ENCODE measurements at places on chromosomes 1 and 21.

- DNase-seq: no peak
These were observed 18.4 kb downstream of the ERG start for GRCh38 chr21:38479641-38480525.

DNA sequence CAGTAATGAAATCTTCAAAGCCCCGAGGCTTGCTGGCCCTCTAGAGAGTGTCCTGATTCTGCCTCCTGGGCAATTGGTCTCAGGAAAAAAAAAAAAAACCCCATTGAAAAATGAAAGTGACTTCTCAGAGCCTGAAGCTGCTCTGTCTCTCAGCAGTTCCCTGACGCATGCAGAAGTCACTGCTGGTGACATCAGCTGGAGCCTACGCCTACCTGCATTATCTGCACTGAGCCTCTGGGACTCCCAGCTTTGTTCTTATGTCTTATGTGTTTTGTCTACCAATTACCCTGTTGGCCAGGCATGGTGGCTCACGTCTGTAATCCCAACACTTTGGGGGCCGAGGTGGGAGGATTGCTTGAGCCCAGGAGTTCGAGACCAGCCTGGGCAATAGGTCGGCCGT, 10.1 kb upstream of the SLC25A33 start:
- no peak for DNase-seq

DNA sequence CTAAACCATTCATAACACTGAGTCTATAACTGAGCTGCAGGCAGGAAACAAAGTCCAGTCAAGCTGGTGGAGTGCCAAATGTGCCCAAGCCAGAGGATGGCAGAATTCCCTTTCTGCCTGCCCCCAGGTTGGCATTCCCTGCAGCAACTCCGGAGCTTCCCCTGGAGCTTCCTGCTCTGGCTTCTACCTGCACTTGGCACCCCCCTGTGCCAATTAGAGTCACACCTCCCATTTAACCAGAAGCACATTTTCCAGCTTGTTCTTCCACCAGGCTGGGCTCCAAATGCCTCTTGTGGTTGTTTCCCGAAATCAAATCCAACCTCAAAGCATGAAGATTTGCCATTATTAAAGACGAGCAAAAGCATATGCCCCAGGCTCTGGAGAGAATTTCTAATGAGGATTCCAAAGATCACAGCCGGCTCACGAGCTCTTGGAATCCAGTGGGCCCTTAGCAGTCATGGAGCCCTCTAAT, 294.5 kb downstream of the RRAGC start:
- DNase-seq: no peak

GRCh38 chr1:184222652-184223052, 164.2 kb upstream of the C1orf21 start:
- no peak for DNase-seq

DNA sequence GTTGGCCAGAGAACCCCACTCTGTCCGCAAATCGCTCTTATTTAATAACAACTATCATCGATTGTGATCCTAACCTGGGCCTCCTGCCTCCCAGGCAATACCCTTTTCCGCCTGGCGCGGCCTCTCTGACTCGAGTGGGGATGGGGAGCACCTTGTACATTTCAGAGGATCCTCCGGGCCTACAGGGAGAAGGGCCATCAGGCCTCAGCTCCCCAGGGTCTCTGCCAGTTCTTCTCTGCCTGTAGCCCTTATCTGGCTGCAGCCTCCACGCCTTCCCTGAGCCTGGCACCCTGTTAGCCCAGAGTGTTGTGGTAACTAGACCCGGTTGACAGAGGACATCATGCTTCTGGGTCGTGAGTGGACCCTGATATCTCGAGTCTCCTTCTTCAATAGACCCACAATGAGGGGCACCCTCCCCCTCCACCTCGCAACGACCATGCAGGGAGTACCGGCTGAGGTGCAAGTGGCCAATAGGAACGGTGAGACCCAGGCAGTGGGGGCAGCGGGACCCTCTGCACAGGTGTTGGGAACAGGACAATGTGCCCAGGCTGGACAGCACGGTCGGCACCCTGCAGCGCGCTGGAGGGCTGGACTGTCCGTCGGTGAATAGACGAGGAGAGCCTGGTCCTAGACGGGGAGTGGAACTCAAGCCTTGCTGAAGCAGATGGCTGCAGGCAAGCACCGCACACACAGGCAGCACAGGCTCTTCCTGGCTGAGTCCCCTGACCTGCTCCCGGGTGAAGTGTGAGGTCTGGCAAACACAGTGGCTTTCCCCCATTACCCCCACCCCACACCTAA, 7.1 kb upstream of the CRYBG2 start:
- no peak for DNase-seq

DNA sequence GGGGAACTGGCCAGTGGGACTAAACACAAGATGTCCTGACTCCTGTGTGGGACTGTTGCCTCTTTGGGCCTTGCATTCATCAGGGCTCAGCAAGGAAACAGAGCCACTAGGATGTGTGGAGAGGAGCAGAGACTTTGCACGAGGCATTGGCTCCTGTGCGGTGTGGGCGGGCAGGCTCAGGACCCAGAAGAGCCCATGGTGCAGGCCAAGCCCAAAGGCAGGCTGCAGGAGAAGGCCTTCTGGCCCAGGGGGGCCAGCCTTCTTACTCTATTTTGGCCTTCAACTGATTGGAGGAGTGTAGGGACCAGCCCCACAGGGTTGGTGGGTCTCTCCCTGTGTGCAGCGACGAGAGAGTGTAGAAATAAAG, 23.5 kb downstream of the LRRC3 start:
- no peak for DNase-seq

- no peak for DNase-seq
These were observed 923.4 kb downstream of the NCAM2 start for GRCh38 chr21:21921410-21922232.

- DNase-seq: no peak
These were observed 7.4 kb downstream of the DNAJC11 start for GRCh38 chr1:6694121-6694713.

DNA sequence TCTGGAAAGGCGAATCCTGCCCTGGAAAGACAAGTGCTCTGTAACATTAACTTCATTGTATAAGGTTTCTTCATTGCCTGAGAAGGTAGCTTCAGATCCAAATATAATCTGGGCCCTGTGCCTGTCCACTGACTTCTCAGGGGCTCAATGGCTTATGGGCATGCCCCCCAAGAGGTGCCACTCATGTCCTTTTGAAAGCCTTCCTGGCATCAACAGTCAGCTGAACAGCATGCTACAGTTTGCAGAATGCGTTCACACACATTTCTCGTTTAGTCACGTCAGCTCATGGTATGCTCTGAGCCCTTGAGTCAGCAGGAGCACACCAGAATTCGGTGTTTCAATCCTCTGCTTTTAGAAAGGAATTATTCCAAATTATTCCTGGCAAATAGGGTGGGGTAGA, 23.8 kb downstream of the TMCC2 start:
- DNase-seq: no peak

DNA sequence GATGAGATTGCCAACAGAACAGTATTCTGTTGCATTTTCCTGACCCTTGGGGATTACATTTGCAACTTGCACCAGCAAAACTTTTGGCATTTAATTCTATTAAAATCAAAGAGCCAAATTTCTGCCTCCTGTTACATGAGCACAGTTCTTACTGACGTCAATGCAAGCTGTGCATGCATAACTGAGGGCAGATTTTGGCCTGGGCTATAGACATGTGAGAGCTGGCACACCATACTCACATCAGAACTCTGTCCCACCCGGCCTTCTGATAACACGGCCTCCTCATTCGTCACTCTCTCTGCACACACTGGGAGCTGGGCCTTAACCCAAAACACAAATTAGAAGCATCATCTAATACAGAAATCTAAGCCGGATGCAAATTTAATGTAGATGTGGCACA, 31.5 kb downstream of the PAPPA2 start:
- no peak for DNase-seq

GRCh38 chr1:183578856-183579255, 11.4 kb downstream of the NCF2 start:
- no peak for DNase-seq

DNA sequence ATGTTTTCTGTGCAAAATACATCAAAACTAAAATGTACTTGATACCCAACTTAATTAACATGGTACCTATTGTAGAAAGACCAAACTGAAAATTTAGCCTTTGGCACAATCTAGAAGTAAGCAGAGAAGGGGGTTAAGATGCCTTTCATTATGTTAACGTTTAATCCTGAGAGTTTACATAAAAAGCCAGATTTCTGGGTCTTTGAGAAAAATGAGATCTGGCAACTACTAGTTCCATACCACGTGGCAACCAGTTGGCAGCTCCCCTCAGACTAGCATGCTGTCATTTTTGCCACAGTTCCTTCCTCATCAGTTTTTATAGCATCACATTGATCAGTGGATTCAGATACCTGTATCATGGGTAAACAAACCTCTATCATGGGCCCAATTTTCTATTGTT, 1.5 kb downstream of the RO60 start:
- DNase-seq: no peak

DNA sequence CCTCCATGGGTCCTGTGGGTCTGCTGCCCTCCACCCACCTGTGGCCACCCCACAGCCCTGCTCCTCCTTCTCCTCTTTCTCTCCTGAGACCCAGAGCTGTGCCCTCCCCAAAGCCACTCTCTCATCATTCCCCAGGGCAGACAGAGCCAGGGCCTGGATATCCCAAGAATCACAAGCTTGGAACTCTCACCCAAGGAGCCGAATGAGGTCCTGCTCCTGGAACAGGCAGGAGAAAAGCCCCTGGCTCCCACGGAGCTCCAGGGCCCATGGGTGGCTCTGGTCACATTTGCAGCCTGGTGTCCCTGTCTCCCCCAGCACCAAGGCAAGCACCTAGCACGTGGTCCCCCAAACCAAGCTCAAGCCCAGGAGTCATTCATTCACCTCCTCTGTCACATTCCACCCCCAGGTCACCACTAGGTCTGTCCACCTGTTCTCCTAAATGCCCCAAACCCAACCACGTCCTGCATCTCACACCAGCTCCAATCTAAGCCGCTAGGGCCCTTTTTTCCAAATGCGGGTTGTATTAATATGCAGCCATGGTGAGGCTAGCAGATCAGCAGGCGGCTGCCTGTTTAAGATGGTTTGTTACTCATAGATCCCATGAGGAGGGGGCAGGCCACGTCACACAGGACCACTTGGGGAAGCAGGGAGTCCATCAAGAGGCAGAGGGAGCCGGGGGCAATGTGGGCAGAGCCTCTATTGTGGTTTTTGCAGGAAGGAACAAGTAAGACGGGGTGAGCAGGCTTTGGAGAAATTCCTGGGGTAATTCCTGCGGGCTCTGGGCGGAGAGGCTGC, 215.5 kb upstream of the VAMP3 start:
- no peak for DNase-seq

DNA sequence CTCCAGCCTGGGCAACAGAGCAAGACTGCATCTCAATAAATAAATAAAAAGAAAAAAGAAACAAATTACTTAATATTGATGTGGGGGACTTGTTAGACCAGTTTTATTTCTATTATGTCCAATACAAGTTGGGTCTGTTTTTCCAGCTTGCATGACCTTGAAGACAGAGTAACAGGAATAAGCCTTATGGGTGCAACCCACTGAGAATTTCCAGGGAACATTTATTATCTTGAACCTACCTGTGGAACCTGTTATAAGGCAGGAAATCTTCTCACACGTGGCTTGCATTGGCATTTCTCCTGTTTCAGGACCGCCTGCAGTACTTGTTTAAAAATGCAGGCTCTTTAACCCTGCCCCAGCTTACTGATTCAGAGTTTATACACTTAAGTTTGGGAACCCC, 64.0 kb downstream of the ZBTB17 start:
- DNase-seq: no peak

GRCh38 chr1:215279682-215280081, 197.1 kb downstream of the KCNK2 start:
- no peak for DNase-seq

DNA sequence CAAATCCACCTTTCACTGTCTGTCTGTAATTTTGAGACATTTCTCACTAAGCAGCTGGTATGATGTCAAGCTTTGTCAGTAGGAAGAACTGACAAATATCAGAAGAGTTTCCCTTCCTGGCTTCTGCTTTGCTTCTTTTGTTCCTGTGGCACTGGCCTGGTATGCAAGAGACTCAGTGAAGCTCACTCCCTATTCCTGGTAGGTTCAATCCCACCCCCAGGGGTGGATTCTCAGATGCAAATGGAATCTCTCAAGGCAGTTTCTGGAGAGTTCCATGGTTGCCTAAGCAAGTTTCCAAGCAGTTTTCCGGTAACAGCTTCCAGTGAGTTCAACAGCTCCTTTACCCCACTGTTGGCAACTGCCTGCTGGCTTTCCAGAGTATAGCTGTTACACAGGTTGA, 683.4 kb downstream of the PTPRC start:
- no peak for DNase-seq

DNA sequence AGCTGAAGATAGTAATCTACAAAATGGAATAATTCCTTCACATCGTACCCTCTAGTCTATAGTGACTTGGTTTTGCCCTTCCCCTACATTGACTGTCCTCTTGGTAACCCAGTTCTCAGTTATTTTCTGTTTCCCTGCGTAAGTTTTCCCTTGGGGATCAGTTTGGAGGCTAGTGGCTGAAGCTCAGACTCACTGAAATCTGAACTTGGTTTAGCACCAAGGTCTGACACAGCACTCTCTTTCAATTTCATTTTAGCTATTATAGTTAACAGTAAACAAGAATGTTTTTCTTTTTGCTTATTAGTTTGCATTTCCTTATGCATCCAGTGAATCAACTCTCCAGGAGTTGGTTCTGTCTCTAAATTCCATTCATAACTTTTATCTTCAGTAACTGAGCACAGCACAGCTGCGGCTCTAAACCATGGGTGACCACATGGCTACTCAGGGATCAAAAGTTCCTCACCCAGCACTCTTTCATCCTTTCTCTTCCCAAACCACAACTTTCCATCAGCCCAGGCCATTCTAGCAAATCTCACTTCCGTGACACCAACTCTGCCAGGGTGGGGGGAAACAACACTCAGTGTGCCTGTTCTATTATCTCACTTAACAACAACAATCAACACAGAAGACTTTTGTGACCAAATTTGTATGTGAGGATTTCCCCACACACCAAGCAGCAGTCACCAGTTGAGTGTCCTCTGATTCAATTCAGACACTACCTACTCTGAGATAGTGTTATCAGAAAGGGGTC, 17.6 kb upstream of the IFI6 start:
- DNase-seq: no peak

- DNase-seq: no peak
These were observed 33.4 kb upstream of the USH2A start for GRCh38 chr1:216456682-216457081.

GRCh38 chr1:181423301-181423918, 59.9 kb upstream of the CACNA1E start:
- DNase-seq: no peak

GRCh38 chr1:15426492-15427279, 11.6 kb upstream of the CTRC start:
- DNase-seq: no peak

- DNase-seq: no peak
These were observed 72.9 kb downstream of the AGPAT3 start for GRCh38 chr21:43937891-43938309.

DNA sequence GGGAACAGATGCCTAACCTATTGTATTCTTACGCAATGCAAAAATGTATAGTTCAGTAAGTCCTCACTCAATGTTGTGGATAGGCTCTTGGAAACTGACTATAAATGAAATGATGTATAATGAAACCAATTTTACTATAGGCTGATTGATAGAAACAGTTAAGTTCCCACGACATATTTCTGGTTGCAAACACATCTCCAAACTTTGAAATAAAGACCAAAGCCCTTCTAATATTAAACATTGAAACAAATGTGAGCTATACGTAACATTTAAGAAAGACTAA, 29.1 kb downstream of the MAP3K21 start:
- no peak for DNase-seq
